ENCODE measurements at places on chromosomes 3 and 15. TPM values are rescaled to one million over a fixed set of nuclear protein-coding genes. Genes with fewer than 3 reads are reported as not detected.

GRCh38 chr3:191502583-191502982, 41.6 kb downstream of the PYDC2 start:
- H3K4me3 ChIP-seq: no peak overlapping the region
- no peak overlapping the region for H3K27ac ChIP-seq
- H3K27me3 ChIP-seq: no peaks in the 10 kb centered on the region
- no peaks in the 10 kb centered on the region for H3K36me3 ChIP-seq

GRCh38 chr3:55480911-55481743, 6.0 kb downstream of the WNT5A start:
- peak overlapping the region; percentile 91 for H3K27ac ChIP-seq
- peak overlapping the region; percentile 40 for H3K4me3 ChIP-seq
- H3K36me3 ChIP-seq: no peaks in the 10 kb centered on the region
- DNase-seq: peak; percentile 48

- no peak for DNase-seq
- H3K27ac ChIP-seq: no peak overlapping the region
- no peak overlapping the region for H3K4me3 ChIP-seq
- H3K27me3 ChIP-seq: no peaks in the 10 kb centered on the region
- no peaks in the 10 kb centered on the region for H3K4me1 ChIP-seq
Observed at GRCh38 chr3:149564079-149564478, 89.6 kb downstream of the TM4SF4 start.

DNA sequence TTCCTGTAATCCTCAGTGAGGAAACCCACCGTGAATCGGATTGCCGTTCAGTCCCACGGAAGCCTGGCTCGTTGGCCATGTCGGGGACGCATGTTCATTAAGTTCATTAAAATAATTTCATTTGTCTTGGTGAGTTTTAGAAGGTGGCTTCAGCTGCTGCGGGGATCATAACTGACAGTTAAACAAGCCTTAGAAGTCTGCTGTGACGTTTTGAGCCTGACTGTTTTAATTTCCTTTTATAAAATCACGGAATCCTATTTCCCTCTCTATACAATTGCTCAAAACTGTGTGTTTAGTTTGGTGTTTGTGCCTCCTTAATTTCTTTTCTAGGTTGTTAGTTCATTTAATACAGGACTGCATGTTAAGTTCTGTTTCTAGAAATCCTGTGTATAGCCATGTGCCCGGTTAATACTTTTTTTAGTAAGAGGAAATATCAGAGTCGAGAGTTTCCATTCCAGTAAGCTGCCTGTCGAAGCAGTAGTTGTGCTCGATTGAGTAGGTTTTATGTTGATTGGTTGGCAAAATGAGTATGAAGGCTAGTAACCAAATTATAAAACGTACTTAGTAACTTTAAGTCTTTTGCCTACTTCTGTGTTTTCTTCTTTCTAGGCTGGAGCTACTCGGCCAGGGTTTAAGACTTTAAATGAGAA, 705 bp downstream of the NIPA2 start:
- H3K27me3 ChIP-seq: no peaks in the 10 kb centered on the region
- peak overlapping the region; percentile 73 for H3K4me3 ChIP-seq
- no peak for DNase-seq
- peak overlapping the region; percentile 84 for H3K27ac ChIP-seq
- no peaks in the 10 kb centered on the region for H3K36me3 ChIP-seq

DNA sequence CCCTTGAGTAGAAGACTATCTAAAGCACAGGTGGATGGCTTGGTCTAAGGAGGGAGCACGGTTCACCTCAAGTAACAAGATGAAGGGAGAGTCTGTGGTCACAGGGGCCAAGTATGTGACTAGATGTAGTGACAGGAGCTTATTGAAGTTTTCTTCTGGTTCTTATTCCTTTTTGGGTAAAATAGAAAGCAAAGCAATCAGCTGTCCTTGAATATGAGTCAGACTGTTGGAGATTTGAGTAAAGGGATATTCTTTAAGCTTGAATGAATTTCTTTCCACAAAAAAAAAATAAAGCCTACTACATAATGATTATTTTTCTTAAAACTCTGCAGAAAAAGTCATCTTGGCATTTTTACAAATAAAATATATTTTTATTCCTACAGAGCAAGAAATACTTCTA, 1.5 kb upstream of the CNTN6 start:
- H3K27me3 ChIP-seq: no peaks in the 10 kb centered on the region
- H3K4me3 ChIP-seq: no peak overlapping the region
- no peaks in the 10 kb centered on the region for H3K36me3 ChIP-seq

DNA sequence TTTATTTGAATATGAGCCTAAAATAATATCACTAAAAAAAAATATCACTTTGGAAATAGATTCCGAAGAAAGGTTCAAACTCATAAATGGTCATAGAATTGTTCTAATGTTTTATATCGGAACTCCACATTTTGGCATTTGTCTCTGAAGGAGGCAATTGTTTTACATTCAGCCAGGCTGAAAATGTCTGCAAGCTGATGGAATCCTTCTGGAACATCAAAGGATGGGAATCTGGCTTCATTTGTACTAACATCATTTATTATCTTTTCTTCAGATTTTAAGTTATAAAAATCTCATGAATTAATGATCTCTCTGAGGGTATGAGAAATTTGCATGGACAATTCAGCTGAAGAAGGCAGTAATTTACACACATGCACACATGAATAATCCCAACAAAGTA, 251.4 kb upstream of the RGMA start:
- no peaks in the 10 kb centered on the region for H3K36me3 ChIP-seq
- H3K4me3 ChIP-seq: no peak overlapping the region
- no peaks in the 10 kb centered on the region for H3K4me1 ChIP-seq
- H3K27me3 ChIP-seq: no peaks in the 10 kb centered on the region
- H3K27ac ChIP-seq: no peak overlapping the region
- no peak for DNase-seq

GRCh38 chr3:172107403-172107802, 68.0 kb downstream of the FNDC3B start:
- no peaks in the 10 kb centered on the region for H3K27me3 ChIP-seq
- no peaks in the 10 kb centered on the region for H3K36me3 ChIP-seq
- no peak overlapping the region for H3K27ac ChIP-seq
- DNase-seq: no peak

The HYKK gene
- 13.6 TPM for total RNA-seq

GRCh38 chr3:159789742-159790635, 198.6 kb upstream of the IL12A start:
- no peaks in the 10 kb centered on the region for H3K27me3 ChIP-seq
- H3K36me3 ChIP-seq: no peaks in the 10 kb centered on the region
- H3K4me3 ChIP-seq: no peak overlapping the region
- no peak overlapping the region for H3K27ac ChIP-seq
- no peak for DNase-seq

DNA sequence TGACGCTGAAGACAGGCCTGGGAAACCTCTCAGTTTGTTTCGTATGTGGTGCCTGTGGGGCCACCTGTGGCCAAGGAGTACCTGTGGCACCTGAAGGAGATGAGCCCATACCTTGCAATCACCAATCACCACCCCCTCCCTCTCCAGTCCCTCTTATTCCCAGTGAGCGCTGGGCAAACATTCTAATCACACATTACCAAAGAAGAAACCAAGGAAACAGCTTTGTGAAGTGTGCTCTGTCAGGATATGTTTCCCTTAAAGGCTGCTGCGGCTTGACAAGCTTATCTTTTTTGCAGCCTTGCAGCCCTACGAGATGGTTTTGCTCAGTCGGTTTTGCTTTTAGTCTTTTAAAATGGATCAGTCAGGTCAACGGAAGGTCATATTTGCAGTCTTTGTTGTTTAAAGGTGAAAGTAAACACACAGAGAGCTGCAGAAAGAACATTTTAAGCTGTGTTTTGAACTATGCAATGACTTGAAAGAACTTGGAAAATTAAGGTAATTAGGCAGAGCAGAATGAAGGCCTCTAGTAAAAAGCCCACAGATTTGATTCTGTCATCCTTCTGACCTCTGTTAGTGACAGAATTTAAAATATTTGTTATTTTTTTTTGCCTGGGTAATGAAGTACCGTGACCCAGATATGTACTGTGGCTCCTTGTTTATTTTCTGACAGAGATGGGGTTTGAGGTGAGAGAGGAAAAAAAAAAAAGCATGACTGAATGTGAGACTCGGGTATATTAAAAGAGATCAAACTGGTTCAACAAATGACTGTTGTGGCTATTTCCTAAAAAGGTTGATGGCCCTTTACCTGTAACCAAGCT, 461.4 kb downstream of the NSUN3 start:
- no peak overlapping the region for H3K27ac ChIP-seq
- DNase-seq: no peak
- no peaks in the 10 kb centered on the region for H3K4me1 ChIP-seq
- H3K4me3 ChIP-seq: no peak overlapping the region

GRCh38 chr3:184588776-184589175, 27.2 kb downstream of the EPHB3 start:
- H3K27me3 ChIP-seq: no peaks in the 10 kb centered on the region
- H3K4me1 ChIP-seq: peaks cover 10% of the 10 kb centered on the region
- H3K4me3 ChIP-seq: no peak overlapping the region

DNA sequence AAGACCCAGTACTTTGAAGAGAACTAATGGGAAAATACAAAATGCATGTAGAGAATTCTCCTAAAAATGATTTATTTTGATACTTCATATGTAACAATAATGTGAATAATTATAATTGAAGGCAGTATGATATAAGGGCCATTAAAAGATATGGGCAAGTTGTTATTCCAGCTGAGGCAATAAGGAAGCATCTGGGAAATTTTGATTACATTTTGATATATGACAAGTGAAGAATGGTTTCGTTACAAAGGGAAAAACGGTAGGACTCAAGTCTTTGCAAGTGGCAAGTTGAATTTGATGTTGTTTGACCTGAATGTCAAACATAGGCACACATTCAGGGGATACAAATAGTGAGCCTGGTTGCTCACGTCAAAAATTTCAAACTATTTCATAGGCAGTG, 137.9 kb upstream of the TP63 start:
- no peak overlapping the region for H3K4me3 ChIP-seq
- H3K4me1 ChIP-seq: no peaks in the 10 kb centered on the region
- H3K27ac ChIP-seq: no peak overlapping the region
- no peaks in the 10 kb centered on the region for H3K27me3 ChIP-seq
- DNase-seq: no peak

The SIAH2 gene
- total RNA-seq: 63.8 TPM

DNA sequence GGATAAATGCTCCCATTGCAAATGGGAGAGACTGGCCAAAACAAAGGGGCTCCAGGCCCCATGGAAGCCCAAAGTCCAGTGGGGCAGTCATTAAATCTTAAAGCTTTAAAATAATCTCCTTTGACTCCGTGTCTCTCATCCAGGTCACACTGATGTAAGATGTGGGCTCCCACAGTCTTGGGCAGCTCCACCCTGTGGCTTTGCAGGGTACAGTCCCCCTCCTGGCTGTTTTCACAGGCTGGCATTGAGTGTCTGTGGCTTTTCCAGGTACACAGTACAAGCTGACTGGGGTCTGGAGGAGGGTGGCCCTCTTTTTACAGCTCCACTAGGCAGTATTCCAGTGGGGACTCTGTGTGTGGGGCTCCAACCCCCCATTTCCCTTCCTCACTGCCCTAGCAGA, 45.9 kb downstream of the NIPA2 start:
- H3K27me3 ChIP-seq: no peaks in the 10 kb centered on the region
- no peak for DNase-seq
- H3K36me3 ChIP-seq: no peaks in the 10 kb centered on the region

- H3K36me3 ChIP-seq: no peaks in the 10 kb centered on the region
- peak; percentile 87 for DNase-seq
- H3K27ac ChIP-seq: peak overlapping the region; percentile 94
- H3K4me1 ChIP-seq: peaks cover 7% of the 10 kb centered on the region
- H3K4me3 ChIP-seq: no peak overlapping the region
Observed at GRCh38 chr3:9864200-9864927, 15.7 kb downstream of the CIDEC start.

- no peak within 1 kb of the TSS for H3K4me3 ChIP-seq
- H3K4me1 ChIP-seq: no peaks in the 10 kb centered on the region
- no peak within 1 kb of the TSS for H3K27ac ChIP-seq
- no peak for DNase-seq
- no peaks in the 10 kb centered on the region for H3K27me3 ChIP-seq
- no peaks in the 10 kb centered on the region for H3K36me3 ChIP-seq
Observed at GRCh38 chr3:108757404-108757982, at the start of gene RETNLB. TSS of gene RETNLB (minus strand) at chr3:108757410. CDS start at chr3:108757185, 225 bp downstream.

DNA sequence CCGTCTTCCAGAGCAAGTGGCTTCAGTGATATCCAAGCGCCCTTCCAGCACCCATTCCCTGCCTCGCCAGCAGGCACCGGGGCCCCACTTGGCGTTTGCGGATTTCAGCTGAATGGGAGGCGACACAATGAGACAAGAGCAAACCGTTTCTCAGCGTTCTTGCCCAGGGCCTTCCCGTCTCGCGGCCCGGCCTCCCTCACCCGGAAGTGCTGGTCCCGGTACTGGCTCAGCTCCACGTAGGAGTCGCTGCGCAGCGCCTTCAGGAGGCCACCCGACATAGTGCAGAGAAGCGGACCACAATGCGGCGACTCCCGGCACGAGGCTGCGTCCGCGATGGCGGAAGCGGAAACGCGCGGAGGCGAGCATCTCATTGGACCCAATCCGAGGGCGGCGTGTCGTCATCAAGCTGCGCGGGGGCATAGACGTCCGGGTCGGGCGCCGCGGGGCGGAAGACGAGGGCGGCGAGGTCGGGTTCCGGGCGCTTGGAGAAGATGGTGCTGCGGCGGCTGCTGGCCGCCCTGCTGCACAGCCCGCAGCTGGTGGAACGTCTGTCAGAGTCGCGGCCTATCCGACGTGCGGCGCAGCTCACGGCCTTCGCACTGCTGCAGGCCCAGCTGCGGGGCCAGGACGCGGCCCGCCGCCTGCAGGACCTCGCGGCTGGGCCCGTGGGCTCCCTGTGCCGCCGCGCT, at the start of gene NCBP2:
Gene NCBP2 (minus strand): TSS at position 303 of the 689 bp plus-strand sequence. CDS start 25 bp downstream, at position 278.
- H3K27me3 ChIP-seq: no peaks in the 10 kb centered on the region
- peak within 1 kb of the TSS; percentile 86 for H3K4me3 ChIP-seq
- peak; percentile 98 for DNase-seq
- H3K4me1 ChIP-seq: no peaks in the 10 kb centered on the region

DNA sequence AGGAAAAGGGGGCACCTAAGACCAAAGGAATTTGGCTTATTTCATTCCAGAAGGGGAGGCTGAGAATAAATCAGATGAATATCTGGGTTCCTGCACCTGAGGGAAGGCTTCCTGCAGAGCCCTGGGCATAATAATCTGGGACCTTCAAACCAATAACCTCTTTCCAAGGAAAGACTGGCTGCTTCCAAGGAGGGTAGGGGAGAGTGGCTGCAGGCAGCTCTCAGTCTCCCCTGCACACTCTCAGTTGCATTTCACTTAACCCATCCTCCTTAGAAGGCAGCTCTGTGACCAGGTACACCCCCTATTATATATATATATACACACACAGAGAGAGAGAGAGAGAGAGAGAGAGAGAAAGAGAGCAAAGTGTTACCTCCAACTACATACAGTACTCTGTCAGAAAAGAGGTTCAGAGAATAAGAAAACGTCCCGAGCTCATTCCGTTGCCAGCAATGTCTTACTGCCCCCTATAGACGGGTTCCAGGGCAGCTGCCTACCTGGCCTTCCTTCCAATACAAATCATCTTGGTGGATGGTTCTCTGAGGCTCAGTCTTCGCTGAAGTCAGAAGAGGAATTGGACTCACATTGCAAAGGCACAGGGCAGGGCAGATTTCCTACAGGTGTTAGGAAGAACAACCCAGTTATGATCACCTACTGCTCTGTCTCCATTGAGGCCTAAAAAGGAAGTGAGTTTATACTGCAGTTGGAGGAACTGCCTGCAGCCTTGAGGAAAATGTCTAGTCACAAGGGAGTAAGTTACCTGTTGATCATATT, 26.1 kb downstream of the CAPN3 start:
- H3K27ac ChIP-seq: no peak overlapping the region
- DNase-seq: no peak
- no peaks in the 10 kb centered on the region for H3K36me3 ChIP-seq
- H3K4me3 ChIP-seq: no peak overlapping the region
- H3K4me1 ChIP-seq: no peaks in the 10 kb centered on the region
- H3K27me3 ChIP-seq: no peaks in the 10 kb centered on the region

GRCh38 chr15:38275959-38276358, 23.3 kb downstream of the SPRED1 start:
- no peak for DNase-seq
- H3K27me3 ChIP-seq: no peaks in the 10 kb centered on the region
- H3K4me1 ChIP-seq: no peaks in the 10 kb centered on the region
- H3K27ac ChIP-seq: no peak overlapping the region
- no peaks in the 10 kb centered on the region for H3K36me3 ChIP-seq
- H3K4me3 ChIP-seq: no peak overlapping the region
